ENCODE measurements at places on chromosomes 7 and 10.

DNA sequence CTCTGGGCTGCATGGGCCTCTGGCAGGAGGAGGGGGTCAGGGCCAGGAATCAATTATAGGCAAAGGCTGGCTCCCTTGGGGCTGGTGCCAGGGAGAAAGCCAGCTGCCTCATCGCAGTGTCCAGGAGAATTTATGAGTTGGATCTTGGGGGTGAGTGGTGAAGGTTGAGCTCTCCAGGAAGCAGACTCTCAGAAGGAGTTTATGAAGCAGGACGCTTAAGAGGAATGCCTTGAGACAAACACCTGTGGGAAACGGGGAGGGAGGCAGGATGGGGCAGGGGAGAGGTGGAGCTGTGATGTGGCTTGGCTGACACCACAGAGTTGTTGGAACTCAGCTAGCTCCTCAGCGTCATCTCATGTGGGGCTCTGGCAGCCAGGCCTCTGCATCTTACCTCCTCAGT is 428.5 kb downstream of the RPS24 start:
- DNase-seq, result no peak

DNA sequence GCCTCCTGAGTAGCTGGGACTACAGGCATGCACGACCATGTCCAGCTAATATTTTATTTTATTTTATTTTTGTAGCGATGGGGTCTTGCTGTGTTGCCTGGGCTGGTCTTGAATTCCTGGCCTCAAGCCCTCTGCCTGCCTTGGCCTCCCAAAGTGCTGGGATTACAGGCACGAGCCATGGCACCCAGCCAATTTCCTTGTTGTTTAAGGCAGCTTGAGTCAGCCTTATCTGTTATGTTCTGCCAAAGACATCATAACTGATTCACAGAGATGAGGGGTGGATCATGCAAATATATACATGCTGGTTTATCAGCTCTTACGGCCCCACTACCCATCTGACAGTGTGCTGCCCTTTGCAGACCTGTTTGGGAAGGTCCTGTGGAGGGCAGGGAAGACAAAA is 826.7 kb downstream of the TYW1 start:
- no peak for DNase-seq

DNA sequence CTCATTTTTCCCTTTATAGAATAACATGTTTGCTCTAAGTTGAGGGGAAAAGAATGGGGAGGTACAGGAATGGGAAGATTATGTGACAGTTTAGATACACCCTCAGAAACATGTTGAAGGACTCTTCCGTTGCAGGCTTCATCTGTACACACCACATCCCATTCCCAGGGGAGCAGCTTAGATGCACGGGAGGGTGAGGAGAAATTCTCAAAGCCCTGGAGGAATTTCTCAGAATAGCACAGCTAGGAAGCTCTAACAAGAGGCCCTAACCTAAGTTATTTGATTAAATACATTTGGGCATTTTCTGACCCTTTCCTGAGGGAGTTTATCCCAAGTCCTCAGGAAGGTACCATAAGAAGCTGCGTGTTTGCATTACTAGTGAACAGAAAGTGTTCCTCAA is 660.2 kb upstream of the IGFBP3 start:
- no peak for DNase-seq

- no peak for DNase-seq
Observed at GRCh38 chr10:113665806-113666354, 2.0 kb upstream of the NRAP start.

DNA sequence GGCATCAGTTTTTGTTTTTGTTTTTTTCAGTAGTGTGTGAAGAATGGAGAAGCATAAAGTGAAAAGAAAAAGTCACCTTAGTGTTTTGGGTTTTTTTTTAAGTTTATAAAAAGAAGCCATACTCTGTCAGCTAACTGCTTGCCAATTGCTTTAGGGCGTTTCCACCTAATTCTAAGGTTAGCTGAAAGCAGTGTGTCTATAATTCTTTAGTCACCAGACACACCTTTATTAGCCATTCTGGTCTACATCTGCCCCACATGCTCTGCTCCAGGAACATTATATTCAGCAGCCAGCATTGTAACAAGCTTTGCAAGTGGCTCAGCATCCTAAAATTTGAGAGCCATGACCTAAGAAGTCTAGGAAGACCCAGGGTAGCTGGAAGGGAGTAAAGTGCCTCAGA is 14.1 kb upstream of the SLC16A12 start:
- DNase-seq, result no peak

DNA sequence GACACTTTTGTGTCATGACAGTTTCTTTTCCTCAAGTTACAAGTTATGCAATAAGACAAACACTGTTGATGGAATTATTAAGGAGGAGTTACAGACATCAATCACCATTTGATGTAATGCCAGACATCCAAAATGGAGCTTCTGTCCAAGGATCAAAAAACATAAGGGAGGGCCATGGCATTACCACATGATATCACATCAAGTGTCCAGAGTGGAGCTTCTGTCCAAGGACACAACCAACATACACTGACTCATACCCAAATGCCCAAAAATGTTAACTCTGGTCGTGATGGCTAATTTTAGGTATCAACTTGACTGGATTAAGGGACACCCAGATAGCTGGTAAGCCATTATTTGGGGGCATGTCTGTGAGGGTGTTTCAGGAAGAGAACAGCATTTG is 140.4 kb downstream of the DOCK4 start:
- DNase-seq, result no peak

DNA sequence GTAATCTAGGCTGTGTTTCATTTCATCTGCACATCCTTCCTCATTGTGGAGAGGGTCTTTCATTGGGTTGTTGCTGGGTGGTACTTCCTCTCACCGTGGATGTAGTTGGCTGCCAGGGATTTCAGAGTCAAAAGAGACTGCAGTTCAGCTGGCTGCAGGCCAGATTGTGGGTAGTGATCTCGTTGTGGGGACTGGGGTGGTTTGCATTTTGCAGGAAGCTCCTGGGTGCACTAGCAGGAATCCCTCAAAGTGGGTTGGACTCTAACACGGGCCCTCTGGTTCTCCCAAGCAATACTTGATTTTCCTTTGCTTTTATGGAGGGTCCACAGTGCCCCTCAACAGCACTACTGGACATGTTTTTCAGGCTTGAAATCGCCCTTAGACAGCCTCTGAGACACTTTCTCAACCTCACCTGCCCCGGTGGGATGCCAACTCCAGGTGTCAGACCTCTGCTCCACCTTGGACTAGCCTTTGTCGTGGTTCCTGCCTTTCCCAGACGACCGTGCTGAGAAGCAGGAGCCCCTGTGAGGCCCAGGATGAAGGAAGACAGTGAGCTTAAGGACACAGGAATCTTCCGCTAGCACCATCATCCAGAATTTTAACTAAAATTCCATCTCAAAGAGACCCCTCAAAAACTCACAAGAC is 23.9 kb upstream of the ZNF273 start:
- DNase-seq, result no peak

DNA sequence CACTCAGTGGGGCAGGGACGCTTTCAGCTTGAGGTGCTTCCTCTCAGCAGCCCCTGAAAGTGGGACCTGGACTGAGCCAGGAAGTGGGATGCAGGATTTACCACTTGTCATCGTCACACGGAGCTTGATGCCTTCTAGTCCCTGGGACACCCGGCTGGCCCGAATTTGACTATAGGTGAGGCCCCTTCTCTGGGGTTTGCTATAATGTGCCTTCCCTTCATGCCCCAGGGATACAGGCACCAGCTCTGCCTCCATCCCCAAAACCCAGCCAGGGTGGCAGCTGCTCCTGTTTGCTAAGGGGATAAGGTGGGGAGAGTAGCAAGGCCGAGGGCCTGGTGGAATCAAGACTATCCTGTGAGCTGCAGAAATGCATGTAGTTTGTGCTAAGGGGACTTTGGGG is 235.0 kb downstream of the GLRX3 start:
- no peak for DNase-seq

- no peak for DNase-seq
Observed at GRCh38 chr7:148521271-148521670, 69.3 kb upstream of the C7orf33 start.

- DNase-seq, result no peak
Observed at GRCh38 chr10:123784646-123785045, 107.0 kb downstream of the CPXM2 start.

DNA sequence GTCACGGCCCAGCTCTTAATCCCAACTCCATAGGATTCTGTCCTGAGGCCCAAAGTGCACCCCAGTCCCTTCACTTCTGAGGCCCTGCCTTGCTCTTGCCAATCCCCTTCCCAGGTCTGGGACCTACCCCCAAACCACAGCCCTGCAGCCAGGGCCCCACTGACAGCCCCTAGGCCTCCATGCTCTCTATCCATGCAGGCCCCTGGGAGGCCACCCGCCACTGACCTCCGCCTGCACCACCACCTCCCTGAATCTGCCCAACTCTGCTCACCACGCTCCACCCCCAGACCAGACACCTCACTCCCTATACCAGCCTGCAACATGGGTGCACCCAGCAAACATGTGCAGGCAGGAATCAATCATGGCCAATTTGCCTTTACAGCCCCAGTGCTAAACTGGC is 10.2 kb downstream of the SLIT1 start:
- peak; percentile 60 for DNase-seq

GRCh38 chr10:50396491-50397311 is 145.4 kb upstream of the ASAH2 start:
- no peak for DNase-seq

- DNase-seq, result peak; percentile 55
Observed at GRCh38 chr10:130747946-130748345, 563.6 kb downstream of the TCERG1L start.

DNA sequence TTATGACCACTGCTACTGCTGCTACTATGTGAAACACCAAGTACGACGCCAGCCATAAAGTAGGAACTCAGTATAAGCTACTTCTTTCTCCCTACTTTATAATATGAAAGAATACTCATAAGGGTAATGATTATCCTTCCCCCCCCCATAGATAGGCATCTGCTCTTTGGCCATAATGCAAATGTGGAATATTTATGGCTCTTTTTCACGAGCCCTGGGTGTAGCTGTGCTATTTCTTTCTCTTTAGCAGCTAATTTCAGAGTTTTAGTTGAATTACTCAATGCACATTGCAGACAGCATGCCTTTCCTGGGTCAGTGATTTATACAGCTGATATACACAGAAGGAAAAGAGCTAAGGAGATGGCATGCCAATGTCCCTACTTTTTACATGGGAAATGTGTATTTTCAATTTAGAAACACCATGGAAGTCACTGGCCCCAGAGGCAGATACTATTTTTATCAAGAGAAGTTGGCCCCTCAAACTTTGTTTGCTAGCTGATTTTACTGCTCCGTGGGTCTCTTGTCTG is 234.1 kb upstream of the KIAA1217 start:
- DNase-seq, result no peak

DNA sequence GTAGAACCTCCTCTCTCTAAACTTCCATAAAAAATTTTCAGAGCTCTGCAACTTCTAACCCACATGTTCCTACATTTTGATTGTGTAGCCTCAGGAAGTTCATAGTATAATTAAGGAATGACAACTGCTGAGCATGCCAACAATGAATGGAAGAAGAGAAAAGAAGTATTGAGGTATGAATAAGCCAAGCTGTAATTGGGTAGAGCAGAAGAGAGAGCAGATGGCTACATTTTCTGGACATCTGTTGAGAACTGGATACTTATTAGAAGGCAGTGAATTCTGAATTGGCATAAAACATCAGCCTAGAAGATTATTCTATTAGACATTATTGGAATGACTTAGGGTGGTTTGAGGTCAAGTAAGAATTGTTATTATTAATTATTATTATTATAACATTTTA is 728.3 kb upstream of the PHF14 start:
- DNase-seq, result no peak

DNA sequence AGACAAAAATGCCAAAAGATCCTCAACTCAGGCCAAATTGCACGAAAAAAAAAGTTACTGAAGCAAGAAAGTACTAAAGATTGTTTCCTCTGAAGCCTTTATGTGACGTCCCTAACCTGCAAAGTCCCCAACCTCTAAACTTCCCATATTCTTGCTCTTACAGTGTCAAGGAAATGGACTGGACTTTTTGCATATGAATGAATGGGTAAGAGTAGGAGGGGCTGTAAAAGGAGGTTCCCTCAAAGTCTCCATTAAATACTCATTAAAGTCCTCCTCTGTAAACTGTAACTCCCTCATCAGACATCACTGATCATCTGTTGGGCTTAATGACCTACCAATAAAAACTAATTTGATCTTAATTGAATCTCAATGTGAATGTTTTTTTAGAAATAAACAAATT is 164.8 kb upstream of the STEAP1 start:
- DNase-seq, result no peak

GRCh38 chr10:49005270-49005669 is 65.6 kb upstream of the LRRC18 start:
- DNase-seq, result no peak

- no peak for DNase-seq
Observed at GRCh38 chr10:1010703-1011102, 15.0 kb downstream of the IDI2 start.

DNA sequence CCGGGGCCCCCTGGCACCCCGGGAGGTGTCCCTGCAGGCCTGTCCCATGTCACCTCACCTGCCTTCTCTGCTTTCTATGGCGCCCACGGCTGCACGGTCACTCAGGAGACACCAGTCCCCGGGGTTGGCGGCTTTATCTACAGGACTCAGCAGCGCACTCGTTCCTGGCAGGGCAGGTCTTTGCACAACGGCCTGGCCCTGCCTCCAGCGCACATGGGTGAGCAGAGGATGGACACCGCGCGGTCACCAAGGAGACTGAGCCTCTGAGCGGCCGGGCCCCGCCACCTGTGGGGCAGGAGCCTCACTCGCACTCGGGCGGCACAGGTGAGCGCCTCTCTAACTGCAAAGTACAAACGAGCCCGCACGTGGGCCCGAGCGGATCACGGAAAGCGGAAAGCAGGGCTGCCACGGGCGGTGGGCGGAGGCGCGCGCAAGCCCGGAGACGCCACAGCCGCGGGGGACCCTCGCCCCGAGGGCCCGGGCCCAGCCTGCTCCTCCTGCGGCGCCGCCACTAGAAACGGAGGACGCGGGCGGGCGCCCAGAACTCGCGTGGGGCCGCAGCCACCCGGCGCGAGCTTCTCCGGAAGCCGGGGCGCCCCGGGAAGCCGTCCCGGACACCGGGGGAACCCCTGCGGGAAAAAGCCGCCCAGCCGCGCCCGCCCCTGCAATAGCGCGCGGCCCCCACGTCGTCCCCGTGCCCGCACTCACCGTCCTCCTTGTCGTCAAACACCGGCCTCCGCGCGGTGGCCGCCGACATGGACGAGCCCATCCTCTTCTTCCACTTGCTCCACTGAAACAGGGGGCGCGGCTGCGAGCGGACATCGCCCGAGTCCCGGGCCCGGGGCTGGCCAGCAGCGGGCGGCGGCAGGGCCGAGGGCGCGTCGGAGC is 642 bp downstream of the STK32C start:
- DNase-seq, result peak; percentile 59

DNA sequence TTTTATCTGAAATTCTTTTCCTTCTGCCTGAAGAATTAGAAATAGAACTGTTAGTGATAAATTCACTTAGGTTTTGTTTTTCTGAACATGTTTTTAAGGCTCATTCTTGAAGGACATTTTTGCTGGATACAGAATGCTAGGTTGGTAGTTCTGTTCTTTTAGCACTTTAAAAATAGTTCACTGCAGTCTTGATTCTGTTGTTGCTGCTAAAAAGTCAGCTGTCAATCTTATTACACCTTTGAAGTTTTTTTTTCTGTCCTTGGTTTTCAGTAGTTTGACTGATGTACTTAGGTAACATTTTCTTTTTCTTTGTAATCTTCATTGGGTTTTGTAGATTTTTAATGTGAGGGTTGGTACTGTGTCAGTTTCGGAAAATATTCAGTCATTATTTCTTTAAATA is 48.7 kb downstream of the C1GALT1 start:
- DNase-seq, result no peak

GRCh38 chr7:46163246-46163645 is 242.2 kb upstream of the IGFBP3 start:
- DNase-seq, result no peak

GRCh38 chr10:96612055-96612830 is 25.4 kb upstream of the TM9SF3 start:
- no peak for DNase-seq

GRCh38 chr7:519484-520390 is at the start of gene PDGFA:
Gene PDGFA, minus strand, starts transcription at chr7:519846. Its CDS starts 845 bp downstream, at chr7:519001.
- DNase-seq, result peak; percentile 91
